Mucosa of gallbladder (tissue), 1 donor: ENCODE measurements at places on chromosomes 3 and 15. TPM values are rescaled to one million over a fixed set of nuclear protein-coding genes. Genes with fewer than 3 reads are reported as not detected.

ZNF774 gene
- 18.4 TPM for total RNA-seq

- no peak for DNase-seq
These were observed 1481.2 kb upstream of the CADM2 start for GRCh38 chr3:83477563-83477962.

AP3B2 gene
- 0.69 TPM for total RNA-seq

GRCh38 chr3:126548556-126549466, 9.9 kb downstream of the C3orf22 start:
- no peak for DNase-seq

ZNF501 gene
- 5.6 TPM for total RNA-seq

GRCh38 chr3:139538733-139539132, 809 bp downstream of the RBP1 start:
- peak; percentile 68 for DNase-seq

DNAH1 gene
- 13.8 TPM for total RNA-seq

DNA sequence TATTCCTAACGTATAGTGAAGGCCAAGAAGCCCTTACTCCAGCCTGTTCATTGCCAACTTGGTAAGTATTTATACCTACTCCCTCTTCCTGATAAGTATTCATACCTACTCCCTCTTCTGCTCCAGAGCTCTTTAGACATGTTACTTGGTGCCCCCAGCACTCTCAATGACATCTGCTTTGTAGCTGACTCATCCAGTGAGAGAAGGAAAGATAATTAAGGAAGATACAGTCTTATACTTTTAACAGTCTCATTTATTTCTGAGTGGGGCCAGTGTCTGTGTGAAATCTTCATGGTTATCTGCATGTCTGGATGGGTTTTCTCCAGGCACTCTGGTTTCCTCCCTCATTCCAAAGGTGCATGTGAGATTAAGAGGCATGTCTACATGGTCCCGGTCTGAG, 698.7 kb downstream of the FHIT start:
- DNase-seq: no peak

DNA sequence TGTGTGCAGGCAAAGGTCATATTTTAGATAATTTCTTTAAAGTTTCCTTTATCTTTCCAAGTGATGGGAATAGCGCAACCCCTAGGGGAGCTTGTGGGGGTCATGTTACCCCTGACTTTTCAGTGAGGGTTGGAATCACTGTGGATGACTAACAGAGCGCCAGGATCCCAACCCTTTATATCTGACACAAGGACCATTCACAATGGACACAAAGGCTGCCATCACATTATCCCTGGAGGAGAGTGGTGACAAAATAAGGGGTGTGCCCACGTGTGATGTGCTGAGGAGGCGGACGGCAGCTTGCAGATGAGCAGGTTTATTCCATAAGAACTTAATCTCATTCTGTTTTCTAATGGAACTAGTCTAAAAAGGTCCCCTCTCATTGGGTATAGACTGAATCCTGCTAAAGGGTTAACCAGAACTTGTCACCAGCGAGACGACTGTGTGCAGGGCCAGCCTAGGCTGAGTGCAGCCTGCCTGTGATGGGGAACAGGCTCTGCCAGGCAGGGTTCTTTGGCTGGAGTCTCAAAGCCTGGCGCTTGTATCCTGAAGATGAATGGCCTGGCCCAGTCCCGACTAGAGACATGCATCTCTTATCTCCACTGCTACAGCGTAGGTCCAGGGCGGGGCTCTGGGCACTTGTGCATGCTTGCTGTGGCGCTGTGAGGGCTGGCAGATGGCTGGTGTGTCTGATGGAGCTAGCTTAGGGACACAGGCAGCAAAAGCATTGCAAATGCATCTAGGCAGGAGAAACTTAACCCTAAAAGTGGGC, 50.2 kb downstream of the CHDH start:
- peak; percentile 40 for DNase-seq

DNA sequence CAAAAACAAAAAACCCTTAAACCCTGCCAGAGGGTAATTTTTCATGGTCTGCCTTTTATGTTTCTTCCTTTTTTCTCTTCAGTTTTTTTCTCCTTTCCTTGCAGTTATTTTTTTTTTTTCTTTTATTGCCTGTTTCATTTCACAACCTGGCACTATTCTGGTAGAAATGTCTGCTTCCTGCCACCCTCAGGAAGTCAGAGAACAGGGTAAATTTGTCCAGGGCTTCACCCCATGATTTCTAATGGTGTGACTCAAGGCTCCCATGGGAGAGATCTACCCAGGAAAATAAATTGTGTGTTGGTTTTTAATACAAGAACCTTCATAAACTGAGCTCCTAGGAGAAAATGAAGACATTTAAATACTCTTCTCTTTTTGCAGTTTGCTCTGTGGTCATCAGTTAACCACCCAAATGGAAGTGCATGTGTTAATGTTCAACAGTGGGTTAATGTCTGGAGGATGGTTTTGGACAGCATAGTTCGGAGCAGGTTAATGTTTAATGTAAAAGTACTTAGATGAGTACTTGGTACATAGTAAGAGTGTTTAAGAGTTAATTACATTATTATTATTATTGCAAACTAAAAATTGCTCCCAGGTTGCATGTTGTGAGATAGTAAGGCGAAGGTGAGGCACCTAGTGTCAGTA, 45.9 kb downstream of the CGNL1 start:
- DNase-seq: no peak

DNA sequence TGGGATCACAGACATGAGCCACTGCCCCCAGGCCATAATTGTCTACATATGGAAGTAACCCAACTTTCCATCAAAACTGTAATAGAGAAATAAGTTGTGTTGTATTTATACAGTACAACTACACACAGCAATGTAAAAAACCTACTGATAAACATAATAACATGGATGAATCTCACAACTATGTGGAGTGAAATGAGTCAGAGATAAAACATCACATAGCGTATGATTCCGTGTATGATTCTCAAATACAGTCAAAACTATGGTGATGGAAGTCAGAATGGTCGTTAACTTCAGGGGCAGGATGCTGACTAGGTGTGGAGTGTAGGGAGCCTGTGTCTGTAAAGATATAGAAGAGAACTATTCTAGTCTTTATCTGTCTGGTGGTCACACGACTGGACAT, 332.7 kb upstream of the SLCO3A1 start:
- no peak for DNase-seq

SAXO2 gene
- total RNA-seq: 12.3 TPM

- no peak for DNase-seq
These were observed 181.7 kb downstream of the TCF12 start for GRCh38 chr15:57100136-57100539.

DNA sequence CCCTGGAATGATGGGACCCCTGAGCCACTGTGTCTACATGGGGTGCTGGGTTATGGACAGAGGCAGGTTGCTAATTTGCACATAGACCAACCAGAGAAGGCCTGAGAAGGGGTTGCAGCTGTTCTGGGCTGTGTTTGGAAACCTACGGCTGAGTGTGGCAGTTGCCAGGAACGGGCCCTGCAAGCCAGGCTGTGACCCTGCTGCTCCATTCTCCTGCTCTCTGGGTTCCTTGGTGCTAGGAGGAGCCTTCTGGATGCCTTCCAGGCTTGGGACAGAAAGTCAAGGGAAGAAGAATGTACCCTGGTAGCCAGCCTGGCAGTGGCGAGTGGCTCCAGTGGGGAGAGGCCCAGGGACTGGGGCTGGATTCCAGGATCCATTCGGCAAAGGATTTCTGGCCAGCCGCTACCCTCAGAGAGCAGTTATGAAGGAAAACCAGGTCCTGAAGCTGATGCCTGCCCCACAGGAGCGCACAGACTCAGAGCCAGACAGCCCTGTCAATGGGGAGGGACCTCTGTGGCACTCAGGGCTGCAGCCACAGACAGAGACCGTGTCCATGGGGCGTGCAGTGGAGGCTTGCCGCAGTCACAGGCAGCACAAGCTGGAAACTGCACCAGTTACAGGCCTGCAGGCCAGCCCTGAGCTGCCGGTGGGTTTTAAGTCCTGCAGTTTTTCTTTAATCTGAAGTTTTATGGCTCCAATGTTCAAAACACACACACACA, 55.1 kb upstream of the ACAD9 start:
- DNase-seq: no peak

DNA sequence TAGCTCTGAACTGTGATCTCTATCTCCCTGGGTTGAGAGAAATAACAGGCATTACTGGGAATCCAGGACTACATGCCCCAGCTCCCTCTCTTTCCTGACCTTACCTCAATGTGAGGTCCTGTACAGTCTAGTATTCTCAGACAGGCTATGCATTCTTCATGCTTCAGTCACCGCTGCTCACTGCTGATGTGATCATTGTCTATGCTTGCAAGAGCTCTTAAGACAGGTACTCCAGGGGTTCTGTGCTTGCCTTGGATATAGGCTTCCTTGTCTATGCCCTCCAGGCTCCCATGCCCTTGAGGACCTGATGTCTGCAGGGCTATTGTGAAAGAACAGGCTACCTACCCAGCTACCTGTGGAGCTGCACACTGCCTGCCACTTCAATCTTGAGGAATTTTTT, 183.6 kb downstream of the MBNL1 start:
- no peak for DNase-seq

DNA sequence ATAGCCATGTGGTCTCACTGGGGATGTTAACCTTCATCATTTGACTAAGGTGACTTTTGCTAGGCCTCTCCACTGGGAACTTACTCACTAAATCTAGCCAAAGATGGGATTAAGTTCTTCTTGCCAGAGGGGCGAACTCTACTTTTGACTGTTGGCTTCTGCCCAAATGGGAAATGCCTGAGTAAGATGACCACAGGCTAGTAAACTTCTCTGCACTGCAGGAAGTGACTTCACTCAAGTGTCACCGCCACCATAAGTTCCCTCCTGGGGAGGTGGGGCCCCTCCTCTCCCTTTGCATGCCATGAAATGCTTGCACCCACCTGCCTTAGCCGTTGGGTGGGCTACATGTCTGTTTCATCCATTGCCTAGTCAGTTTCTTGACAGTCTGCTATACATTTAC, 388.3 kb downstream of the FEZF2 start:
- no peak for DNase-seq

CD200R1 gene
- 1.5 TPM for total RNA-seq

VIPR1 gene
- 91.7 TPM for total RNA-seq

- DNase-seq: no peak
These were observed 5.8 kb upstream of the ARPP21 start for GRCh38 chr3:35633332-35634124.

RARRES1 gene
- 6.3 TPM for total RNA-seq

- DNase-seq: no peak
These were observed 1162.4 kb downstream of the TUSC7 start for GRCh38 chr3:117871934-117872333.

- DNase-seq: no peak
These were observed 4.6 kb upstream of the TBL1XR1 start for GRCh38 chr3:177201700-177202397.

DNA sequence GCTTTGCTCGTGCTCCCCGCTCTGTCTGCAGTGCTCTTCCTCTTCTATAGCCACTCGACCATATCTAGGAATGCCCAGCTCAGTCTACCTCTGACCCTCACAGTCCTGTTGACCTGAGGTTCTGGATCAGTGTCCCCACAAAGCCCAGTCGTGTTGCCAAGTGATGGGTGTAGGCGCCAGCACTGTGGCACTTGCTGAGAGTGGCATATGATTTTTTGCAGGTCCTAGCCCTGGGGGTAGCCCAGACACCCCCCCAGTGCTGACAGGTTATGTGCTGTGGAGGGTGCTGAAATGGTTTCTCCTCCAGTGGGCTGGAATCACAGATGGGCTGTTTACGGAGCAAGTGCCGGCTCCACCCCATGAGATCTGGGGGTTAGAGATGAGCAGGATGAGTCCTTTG, 32.5 kb downstream of the ACAD9 start:
- DNase-seq: no peak

DNA sequence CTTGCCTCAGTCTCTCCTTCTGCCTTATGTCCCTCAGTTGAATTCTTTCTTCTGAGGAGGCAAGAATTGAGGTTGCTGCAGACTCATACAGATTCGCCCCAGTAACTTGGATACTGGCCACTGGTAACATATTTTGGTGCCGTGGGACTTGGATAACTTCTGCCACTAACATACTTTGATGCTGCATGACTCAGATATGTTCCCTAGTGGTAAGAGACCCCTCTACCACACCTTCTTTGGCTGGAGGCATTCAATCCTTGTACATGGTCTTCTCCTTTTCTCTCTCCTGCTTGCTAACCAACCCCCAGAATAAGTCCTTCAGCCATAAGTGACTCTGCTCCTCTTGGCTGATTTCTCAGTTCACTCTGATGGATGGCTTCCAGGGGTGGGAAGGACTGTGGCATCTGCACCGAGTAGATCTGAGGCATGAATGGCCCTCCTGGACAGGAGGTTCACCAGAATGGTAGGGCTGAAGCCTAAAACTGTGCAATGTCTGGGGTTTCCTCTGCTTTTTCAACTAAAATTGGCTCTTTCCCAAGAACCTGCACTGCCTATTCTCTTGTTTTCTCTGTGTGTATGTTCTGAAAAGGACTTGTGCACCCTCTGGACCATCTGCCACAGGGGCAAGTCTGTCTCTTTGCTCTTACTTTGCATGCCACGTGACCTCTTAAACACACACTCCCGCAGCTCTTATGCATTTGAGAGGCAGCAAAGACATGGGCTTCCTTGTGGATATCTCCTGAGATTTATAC, 55.5 kb upstream of the FSTL1 start:
- no peak for DNase-seq

DNA sequence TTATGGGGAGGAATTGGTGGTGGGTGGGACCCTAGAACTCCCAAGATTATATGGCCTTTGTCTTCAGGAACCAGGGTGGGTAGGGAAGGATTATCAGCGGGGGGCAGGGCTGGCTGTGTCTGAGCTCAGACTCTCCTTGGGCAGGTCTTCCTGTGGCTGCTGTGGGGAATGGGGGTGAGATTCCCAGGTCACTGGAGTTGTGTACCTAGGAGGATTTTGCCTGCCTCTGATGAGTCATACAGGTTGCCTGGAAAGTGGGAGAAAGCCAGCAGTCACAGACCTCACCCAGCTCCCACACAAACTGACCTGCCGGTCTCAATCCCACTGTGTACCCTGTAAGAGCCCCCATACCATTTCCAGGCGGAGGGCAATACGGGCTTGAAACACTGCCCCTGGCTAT, 209.9 kb upstream of the CNTN3 start:
- peak; percentile 50 for DNase-seq

- DNase-seq: no peak
These were observed 77.7 kb downstream of the SYNPR start for GRCh38 chr3:63355809-63356208.

DNA sequence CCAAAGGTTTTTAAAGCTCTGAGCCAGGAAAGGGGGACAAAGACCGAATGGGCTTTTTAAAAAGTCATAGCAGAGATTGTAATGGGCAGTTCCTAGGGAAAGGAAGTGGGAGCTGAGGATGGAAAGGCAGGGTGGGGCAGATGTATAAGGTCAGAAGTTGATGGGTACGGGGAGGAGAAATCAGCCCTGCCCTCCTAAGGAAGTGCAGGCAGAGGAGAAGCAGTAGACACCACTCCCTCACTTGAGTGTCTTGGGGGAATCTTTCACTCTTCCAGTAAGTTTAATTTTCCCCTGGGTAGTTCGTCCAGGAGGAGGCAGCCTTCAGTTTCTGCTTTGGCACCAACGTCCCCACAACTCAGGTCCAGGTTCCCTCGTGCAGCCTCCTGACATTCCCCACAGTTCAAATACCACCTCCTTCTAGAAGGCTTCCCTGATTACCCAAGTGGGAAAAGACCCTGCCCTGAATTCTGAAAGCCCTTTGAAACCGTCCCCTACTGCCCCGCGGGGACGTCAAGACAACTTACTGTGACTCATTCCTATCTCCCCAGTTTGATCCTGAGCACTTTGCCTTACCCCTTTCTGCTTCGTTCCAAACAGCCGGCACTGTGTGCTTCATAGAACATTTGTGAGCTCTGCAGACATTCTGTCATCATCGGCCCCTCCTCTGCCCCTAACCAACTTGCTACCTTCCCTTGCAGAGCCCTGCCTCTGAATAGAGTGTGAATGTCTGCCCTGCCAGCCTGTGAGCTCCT, 14.3 kb upstream of the SRP14 start:
- DNase-seq: no peak

GRCh38 chr3:59433546-59433945, 383.7 kb upstream of the CFAP20DC start:
- DNase-seq: no peak
